ELR (cell line): ENCODE measurements at places on chromosomes 12 and 14.

GRCh38 chr14:88879022-88879421 is 54.6 kb downstream of the TTC8 start:
- DNase-seq = peak; percentile 92

GRCh38 chr12:50188241-50188781 is 21.1 kb upstream of the CERS5 start:
- DNase-seq = peak; percentile 53

DNA sequence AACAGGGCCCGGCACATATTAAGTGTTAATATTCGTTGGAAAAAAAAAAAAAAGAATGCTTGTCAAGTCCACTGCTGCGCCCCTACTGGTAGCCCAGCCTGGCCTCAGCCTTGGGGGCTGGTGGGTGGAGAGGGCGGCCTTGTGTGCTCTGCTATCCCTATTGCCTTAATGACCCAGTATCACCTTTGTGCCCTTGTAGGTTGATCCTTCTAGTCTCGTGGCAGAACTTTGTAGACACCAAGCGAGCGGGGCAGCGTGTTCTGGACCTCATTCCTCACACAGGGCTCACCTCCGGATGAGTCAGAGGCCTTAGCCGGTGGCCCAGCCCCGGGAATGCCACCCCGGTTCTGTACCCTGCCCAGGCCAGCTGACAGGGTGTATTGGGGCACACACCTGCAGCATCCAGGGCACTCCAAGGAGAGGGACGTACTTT is 1.8 kb upstream of the RCOR1 start:
- DNase-seq = peak; percentile 78

- no peak for DNase-seq
Observed at GRCh38 chr14:64516969-64517368, 12.4 kb downstream of the ZBTB1 start.

DNA sequence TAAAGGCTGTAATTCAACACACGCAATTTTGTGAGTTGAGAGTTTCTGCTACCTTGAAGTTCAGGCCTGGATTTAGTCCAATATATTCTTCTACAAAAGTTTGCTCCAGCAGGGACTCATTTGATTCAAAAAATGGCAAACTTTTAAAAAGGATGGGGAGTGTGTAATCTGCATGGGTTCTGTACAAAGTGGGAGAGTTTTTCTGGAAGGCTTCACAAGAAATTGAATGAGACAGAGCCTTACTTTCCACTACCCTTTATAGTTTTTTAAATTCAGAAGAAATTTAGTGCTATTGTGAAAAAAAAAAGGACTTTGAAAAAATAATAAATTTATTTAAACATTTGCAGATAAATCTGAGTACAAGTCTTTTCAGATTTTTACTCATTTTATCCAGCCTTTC is 116.9 kb downstream of the METTL25 start:
- DNase-seq = no peak

DNA sequence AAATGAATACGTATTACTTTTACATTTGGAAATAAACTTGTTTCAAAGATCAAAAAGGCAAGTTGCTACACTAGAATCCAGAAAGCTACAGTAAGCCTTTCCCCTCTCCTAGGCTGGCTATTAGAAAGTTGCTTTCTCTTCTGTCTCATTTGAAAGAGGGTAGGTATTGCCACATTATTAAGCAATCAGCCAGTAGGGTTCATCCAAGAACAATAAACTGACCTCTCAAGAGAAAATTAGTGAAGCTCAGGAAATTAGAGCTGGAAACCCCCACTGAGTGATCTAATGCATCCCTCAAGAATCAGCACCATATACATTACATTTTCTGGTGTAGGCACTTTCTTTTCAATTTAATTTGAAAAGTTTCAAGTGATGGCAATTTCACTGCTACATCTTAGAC is 4.5 kb upstream of the TMEM233 start:
- DNase-seq = no peak
